Calu3 (cell line): ENCODE measurements at places on chromosomes 7 and 10.
A peak's percentile ranks its signal among the peaks of the same experiment; 100 is the strongest.

DNA sequence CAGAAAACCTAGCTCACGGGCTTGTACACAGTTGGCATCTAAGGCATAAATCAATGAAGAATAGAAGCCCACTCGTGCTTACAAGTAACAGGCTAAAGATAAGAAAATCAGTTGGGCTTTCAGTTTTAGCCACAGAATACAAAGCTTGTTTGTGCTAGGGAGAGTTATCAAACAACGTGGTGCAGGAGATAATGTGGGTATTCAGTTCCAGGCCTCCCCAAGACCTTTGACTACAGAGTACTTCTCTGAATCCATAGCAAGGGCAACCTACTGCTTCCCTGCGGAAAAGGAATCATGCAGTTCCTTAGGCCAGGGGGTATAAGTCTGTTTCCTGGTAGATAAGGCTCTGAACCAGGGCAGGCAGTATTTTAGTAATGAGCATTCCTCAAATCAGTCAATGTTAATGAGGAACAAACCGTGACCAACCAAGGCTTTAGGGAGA, 219.5 kb upstream of the CSTF2T start:
- DNase-seq, result no peak

DNA sequence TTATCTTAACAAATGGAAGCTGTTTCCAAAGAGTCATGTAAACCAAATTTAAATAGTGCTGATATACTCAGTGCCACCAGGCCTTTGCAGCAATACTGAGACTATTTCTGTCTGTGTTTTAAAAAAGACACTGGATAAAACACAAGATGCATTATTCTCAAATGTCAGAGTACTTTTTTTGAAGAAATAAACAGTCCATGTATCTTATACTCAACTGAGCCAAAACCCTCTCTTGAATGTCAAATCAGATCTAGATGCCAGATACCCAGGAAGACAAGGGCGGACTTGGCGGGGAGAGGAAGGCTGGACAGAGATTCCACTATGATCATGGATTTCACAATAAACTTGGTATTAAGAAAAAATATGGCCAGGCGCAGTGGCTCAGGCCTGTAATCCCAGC, 127.6 kb downstream of the COBL start:
- DNase-seq, result no peak

DNA sequence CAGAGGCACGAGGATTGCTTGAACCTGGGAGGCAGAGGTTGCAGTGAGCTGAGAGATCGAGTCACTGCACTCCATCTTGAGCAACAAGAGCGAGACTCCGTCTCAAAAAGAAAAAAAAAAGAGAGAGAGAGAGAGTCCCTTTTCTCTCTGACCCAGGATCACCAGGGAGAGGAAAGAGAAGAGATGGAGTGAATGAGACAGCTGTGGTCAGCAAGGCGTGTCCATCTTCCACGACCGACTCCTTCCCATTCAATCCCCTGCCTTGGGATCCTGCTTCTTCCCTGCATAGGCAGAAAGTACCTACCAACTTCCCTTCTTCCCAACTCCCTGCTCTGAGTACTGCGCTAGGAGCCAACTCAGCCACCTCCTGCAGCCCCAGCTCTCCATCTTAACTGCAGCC, 5.2 kb upstream of the ZAN start:
- DNase-seq, result no peak

- peak; percentile 86 for DNase-seq
Measured at GRCh38 chr7:46651561-46652088, 730.6 kb upstream of the IGFBP3 start.

GRCh38 chr7:158407581-158408317, 179.9 kb downstream of the PTPRN2 start:
- no peak for DNase-seq

DNA sequence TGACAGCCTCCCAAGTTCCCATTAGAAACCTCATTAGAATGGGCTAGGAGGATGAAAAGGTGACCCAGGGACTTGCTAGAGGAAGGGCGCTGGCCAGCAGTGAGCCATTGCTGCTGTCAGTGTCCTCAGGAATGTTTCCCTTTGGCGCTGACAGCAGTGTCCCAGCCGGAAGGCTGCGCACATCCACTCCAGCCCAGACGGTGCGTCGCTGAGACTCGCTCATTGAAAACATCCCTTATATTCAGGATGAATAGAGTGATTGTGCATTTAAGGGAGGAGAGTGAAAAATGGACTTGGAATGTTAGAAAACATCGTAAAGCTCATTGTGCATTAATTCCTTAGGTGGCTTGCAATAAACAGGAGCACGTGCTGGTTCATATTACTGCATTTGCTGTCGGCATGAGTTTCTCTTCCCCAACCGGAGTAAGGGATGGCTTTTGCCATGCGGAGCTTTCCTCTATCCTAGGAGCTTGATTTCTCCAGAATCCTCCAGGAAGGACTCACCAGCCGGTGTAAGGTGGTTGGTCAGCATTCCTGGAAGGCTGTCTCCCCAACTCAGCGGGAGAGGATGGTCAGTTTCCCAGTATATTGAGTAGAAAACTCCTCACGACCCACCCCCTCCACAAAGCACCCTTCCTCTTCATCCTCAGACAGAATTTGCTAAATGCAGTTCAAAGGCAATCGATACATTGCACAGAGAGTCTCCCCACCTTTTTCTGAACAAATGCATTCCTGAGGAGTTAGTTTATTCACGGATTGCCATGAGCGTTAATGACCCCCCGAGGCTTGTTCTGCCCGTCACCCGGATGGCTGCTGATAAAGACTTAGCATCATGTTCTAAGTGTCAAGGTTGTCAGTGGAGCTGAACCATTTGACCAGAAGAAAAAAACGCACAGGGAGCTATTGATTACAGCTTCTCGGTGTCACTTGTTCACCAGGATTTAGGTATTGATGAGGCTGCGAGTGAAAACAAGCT, 201.8 kb downstream of the EBF3 start:
- DNase-seq, result no peak

GRCh38 chr10:84539216-84539615, 210.8 kb downstream of the CCSER2 start:
- no peak for DNase-seq

GRCh38 chr7:135980012-135980551, 2.9 kb upstream of the MTPN start:
- DNase-seq, result no peak

DNA sequence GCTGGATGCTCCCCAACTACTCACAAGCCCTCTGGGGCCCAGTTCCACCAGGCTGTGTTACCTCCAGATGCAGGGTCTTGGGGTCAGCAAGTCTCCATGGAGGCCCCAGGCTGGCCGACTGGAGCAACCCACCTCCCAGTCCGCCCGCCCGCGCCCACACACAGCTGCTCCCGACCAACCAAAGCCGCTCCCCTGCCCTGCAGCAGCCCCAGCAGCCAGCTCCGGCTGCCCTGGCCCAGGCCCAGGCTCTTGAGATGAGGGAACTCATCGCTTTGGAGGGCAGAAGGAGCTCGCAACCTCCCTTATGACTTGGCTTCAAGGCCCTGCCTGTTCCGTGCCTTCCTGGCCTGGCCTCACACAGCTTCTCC, 47.2 kb downstream of the LRRC20 start:
- no peak for DNase-seq

DNA sequence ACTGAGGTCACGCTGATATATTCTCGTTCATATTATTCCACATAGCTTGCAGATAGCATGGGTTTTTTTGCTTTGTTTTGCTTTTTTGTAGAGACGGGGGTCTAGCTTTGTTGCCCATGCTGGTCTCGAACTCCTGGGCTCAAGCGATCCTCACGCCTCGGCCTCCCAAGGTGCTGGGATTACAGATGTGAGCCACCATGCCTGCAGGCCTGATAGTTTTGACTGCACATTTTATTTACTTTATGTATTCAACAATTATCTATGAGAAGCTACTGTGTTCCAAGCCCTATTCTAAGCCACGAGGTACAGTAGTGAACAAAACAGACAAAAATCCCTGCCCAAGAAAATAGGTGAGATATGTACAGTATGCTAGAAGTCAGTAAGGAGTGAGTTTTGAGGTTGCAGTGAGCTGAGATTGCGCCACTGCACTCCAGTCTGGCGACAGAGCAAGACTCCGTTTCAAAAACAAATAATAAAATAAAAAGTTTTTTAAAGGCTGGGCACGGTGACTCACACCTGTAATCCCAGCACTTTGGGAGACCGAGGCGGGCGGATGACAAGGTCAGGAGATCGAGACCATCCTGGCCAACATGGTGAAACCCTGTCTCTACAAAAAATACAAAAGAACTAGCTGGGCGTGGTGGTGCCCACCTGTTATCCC, 1.3 kb upstream of the YWHAG start:
- DNase-seq, result no peak

DNA sequence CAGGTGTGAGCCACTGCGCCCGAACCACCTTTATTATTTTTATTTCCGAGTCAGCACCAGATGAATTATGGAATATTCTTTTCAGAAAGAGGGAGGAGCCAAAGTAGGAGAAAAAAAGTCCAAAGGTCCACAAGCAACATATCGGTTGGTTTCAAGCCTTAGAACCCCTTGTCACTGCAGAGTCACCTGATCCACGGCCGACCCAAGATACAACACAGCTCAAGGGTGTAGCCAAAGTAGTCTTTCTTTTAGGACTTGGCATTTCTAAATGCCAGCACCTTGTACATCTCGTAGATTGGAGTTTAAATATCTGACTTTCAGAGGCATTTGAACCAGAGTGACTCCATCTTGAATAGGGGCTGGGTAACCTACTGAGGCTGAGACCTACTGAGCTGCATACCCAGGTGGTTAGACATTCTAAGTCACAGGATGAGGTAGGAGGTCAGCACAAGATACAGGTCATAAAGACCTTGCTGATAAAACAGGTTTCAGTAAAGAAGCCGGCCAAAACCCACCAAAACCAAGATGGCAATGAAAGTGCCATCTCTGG, 113.9 kb upstream of the ANLN start:
- no peak for DNase-seq

DNA sequence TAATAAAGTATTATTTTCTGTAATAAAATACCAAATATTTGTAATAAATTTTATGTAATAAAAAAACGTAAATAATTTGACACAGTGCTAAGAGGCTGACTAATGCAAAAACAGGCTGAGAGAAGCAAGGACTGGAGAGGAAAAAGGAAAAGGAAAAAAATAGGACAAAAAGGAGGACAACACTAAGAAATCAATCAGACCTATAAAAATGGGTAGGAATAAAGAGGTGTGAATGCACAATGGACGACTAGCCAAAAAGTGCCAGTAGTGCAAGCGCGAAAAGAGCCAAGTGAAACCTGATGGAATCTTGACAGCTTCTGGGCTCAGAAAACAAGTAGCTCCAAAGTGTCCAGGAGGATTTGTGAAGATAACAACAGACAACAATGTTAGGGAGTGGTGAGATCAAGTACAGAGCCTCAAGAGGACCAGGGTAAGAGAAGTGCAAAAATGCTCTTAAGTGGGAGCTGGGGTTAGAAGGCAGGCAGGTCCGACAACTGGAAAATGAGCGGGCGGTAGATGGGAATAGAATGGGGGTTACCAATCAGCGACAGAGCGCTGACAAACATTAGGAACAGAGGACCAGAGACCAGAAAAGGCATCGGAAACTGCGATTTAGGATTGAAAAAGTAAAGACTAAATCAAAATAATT, 1.2 kb downstream of the BRAF start:
- no peak for DNase-seq

- DNase-seq, result no peak
Measured at GRCh38 chr10:816958-817357, 114.5 kb downstream of the LARP4B start.

DNA sequence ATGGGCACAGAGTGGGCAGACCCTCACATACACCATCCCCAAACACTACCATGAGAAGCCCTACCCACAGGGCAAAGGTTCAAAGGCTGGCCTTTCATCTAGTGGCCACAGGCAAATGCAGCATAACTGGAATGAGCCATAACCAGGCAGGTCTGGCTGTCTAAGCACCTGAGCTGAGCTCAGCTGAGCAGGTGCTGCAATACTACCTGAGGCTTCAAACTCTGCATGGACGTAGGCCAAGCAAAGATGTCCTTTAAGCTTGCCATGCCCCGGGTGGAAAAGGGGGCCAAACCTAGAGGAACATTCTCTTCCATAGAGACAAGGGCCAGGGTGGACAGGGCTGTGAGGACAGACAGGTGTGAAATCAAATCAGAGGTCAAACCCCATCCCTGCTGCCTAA, 65.3 kb upstream of the CAMK2B start:
- no peak for DNase-seq

GRCh38 chr7:36299823-36300341, 89.8 kb upstream of the ANLN start:
- no peak for DNase-seq

DNA sequence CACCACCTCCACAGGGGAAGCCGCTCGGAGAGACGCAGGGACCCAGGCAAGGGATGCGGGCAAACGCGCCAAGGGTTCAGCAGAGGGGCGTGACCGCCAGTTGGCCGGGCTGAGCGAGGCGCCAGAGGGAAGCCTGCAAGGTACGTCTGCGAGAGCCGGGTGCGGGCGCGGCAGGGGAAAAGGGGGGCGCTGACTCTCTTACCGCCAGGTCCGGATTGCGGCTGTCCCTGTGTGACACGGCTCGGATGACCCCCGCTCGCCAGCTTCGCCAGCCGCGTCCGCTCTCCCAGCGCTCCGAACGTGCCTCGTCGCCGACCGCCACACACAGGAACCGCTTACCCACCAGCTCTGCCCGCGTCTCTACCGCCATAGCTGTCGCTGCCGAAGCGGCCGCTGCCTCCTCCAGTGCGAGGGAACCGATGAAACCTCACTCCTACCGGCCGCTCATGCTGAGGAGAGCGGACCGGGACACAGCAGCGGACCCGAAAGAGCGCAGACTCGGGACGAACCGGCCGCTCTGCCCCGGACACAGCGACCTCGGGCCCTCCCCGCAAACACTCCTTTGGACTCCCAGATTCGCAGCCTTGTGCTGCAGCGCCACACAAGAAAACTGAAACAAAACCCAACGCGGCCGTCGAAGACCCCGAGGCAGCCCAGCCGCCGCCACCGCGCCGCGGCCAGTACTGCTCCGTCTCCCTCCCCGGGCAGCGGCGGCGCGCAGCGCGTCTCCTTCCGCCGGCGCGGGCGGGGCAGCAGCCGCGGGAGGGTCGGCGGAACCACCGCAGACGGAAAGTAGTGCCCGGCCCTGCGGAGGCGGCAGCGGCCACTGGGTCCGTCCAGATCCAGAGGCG, at the start of gene JMJD1C:
JMJD1C (minus strand) TSS at position 685 of the 851 bp plus-strand sequence; CDS start at position 370, 315 bp downstream.
- peak; percentile 92 for DNase-seq

GRCh38 chr10:28214219-28214618, 88.6 kb downstream of the MPP7 start:
- DNase-seq, result no peak

DNA sequence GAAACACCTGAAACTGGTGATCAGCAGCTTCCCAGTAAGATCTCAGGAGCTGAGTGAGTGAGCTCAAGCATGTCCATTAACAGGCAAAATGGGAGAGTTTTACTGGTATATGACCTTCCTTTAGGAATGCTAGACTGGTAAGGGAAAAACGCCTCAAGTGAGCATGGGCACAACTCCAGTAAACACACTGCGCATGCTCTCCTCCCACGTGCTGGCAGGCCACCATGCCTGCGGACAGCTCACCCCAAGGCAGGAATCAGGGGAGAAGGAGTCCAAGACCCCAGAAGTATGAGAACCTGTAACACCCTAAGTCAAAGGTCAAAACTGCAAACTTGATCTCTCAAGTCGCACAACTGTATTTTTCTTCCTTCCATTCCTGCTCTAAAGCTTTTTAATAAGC, 128.3 kb downstream of the CD36 start:
- DNase-seq, result no peak
